ENCODE measurements at places on chromosomes 4 and X. TPM values are rescaled to one million over a fixed set of nuclear protein-coding genes. Genes with fewer than 3 reads are reported as not detected.

Gene ASIC5
- not detected for total RNA-seq

Gene DCLK2
- 2.9 TPM for total RNA-seq

Gene PWWP3B
- 0.44 TPM for total RNA-seq

Gene FAT1
- total RNA-seq = 106 TPM

Gene GPC4
- 41.9 TPM for total RNA-seq

Gene DGKQ
- 18.8 TPM for total RNA-seq

Gene CD38
- 8.5 TPM for total RNA-seq

Gene COL25A1
- 0.35 TPM for total RNA-seq

Gene EDA
- total RNA-seq = 5.5 TPM

Gene SLC7A11
- total RNA-seq = 3.2 TPM

Gene EXOC1L
- not detected for total RNA-seq
